T-cell (primary cell): ENCODE measurements at places on chromosomes 12 and 14. TPM values are rescaled to one million over a fixed set of nuclear protein-coding genes. Genes with fewer than 3 reads are reported as not detected.

DNA sequence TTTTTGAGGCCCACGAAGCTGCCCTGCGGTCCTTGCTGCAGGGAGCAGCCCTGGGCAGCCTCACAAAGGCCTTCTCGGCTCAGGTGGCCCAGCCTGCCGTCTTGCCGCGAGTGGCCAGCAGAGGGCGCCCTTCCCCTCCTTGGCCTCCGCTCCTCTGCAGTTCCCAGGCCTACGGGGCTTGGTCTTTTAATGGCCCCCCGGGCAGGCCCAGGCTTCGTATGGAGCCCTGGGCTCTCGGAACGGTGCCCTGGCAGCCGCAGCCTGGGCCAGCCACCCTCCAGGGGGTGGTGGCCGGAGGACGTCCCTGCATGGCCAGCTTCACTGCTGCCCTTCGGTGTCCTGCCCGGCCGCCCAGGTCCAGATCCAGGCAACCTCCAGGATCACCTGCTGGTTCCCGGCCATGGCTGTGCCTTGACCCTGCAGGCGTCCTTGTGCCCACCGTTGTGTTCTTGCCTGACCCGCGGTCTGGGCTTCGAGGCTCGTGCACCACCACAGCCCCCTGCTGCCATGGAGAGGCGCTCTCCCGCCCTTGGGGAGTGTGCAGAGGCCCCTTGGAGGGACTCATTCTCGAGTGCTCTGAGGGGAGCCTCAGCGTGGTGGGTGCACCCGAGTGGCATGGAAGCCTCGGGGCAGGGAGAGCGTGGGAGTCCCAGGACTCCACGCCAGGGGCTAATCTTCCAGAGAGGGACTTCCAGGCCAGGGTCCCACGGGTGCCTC is 9.4 kb downstream of the ASPG start:
- no peaks in the 10 kb centered on the region for H3K27me3 ChIP-seq
- no peaks in the 10 kb centered on the region for H3K36me3 ChIP-seq
- H3K4me3 ChIP-seq, result no peak overlapping the region
- peak; percentile 72 for DNase-seq
- no peaks in the 10 kb centered on the region for H3K4me1 ChIP-seq

GRCh38 chr14:80762641-80763228 is 178.8 kb downstream of the CEP128 start:
- no peak overlapping the region for H3K4me3 ChIP-seq
- no peaks in the 10 kb centered on the region for H3K36me3 ChIP-seq
- no peak overlapping the region for H3K27ac ChIP-seq
- no peaks in the 10 kb centered on the region for H3K27me3 ChIP-seq
- DNase-seq, result no peak

DNA sequence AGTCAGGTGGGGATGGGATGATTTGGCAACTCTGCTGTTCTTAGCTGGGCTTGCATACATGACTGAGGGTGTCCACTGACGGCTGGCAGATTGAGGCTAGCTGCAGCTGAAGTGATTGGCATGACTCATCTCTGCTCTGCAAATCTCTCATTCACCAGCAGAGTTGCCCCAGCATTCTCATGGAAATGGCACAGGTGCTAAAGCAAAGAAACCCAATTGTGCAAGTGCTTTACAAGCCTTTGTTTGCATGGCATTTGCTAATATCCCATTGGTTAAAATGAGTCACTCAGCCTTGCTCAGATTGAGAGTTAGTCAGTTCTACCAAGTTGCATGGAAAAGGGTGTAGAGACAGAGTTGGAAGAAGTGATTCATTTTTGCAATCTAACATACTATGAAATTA is 389.7 kb upstream of the FAR2 start:
- H3K27me3 ChIP-seq, result no peaks in the 10 kb centered on the region
- H3K36me3 ChIP-seq, result no peaks in the 10 kb centered on the region
- H3K4me1 ChIP-seq, result no peaks in the 10 kb centered on the region
- DNase-seq, result no peak
- H3K4me3 ChIP-seq, result no peak overlapping the region
- H3K27ac ChIP-seq, result no peak overlapping the region

Gene AKAP6
- 2.6 TPM for total RNA-seq

Gene IFNG-AS1
- total RNA-seq, result 6.2 TPM

DNA sequence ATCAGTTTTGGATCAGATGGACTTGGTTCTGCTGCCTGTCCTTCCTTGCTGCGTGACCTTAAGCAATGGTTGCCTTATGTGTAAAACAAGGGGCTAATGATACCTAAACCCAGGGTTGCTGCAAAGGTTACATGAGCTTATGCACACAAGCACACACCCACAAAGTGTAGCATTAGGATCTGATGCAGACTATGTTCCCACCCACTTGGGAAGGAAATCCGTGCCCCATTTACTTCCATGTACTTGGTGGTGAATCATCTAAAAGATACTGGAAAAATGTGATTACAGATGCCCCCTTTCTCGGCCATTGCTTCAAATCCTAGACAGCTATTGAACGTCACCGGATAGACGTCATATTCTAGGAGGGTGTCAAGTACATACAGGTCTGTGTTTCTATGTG is 87.1 kb downstream of the PRKCH start:
- no peak overlapping the region for H3K4me3 ChIP-seq
- no peaks in the 10 kb centered on the region for H3K27me3 ChIP-seq
- peaks cover 72% of the 10 kb centered on the region for H3K4me1 ChIP-seq

Gene DLGAP5
- 1.3 TPM for total RNA-seq
